Gastrocnemius medialis (tissue), 4 donors: ENCODE measurements at places on chromosomes 6 and 20. TPM values are rescaled to one million over a fixed set of nuclear protein-coding genes. Genes with fewer than 3 reads are reported as not detected.

Gene CST3
- 1,821 TPM for total RNA-seq

Gene RALY
- total RNA-seq = 101 TPM

Gene SOX18
- total RNA-seq = 6.5 TPM

Gene HCRTR2
- total RNA-seq = not detected

GRCh38 chr6:26187981-26188635 lies 100.9 kb downstream of the HFE start:
- DNase-seq = no peak

- no peak for DNase-seq
These were observed 6.7 kb upstream of the SSTR4 start for GRCh38 chr20:23028392-23028791.

DNA sequence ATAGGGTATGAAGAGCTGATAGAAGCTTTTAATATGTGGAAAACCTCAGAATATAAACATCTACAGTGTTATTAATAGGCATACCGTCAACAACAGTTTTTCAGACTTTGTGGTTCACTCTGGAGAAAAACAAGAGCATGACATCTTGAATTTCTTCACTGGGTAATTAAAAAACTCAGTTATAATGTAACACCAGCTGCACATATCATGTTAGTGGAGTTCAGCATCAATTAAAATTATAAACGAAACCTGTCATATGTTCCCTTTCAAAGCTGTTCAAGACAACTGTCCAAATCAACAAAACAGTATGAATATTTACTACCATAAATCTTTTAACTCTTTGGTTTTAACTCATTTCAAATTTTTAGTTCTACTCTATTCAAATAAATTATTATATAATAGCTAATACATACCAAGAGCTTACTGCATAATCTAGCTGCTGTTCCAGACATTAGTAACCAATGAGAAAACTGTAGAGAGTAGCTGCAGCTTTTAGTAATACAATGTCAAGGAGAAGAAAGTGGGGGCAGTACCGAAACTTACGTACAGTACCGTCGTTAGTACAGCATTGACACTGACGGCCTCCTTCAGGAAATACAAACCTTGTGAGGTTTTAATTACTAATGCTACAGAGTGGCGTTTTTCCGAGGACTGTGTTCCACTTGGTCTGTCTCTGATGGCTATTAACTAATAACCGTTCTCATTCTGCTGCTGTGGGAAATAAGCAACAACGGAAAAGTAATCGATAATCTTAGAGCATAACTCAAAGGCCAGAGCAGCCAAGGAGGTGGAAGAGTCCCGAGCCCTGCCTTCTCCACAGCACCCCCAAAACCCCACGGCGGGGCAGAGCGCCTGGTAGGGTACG lies 532 bp upstream of the PM20D2 start:
- no peak for DNase-seq

DNA sequence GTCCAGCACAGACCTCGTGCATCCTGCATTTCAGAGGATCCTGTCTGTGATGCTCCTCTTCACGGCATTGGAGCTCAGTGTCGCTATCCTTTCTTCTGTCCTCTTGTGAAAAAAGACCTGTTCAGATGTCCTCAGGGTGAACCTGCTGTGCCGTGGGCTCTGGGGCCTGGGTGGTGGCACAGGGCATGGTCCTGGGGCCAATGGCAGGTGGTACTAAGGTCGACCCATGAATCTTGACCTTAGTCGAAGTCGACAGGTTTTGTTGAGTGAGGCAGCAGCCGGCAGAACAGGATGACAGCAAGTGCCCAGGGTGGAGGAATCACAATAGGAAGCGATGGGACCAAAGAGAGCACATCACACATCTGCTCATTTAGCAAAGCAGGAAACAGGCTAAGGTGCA lies 22.0 kb upstream of the MAS1L start:
- no peak for DNase-seq

DNA sequence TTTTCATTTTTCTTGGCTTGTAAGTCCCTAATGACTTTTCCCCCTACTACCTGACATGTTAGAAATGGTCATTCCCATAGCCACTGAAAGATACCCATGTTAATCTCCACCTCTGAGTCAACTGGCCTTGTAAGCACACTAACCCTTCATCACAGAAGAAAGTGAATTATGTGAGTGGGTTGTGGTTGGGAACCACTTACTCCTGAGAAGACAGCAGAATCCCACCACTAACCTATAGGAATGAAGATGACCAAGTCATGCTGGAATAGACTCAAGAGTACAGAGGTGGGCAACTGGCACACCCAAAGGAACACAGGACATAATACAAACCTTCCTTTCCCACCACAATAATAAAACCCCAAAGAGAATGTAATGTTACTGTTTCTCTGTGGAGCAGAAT lies 30.1 kb downstream of the RAMACL start:
- DNase-seq = no peak

- no peak for DNase-seq
These were observed 31.8 kb upstream of the APCDD1L start for GRCh38 chr20:58546756-58547622.

DNA sequence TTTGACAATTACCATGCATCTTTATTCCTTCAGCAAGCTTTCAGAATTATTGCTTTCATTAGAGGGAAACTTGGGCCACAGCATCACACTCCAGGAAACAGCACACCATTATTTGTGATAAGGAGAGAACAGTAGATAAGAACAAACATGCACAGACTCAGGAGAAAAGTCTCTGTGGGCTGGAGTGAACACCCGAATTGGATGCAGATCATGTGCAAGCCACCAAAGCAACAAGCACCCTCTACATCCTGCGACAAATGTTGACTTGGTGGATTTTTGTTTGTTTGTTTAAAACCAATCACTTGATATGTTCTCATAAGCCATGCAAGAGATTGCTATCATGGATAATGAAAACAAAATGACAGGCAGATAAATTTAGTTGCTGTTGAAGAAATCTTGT lies 67.7 kb upstream of the ZFP64 start:
- DNase-seq = no peak
